ENCODE measurements at places on chromosomes 13 and 19.
A peak's percentile ranks its signal among the peaks of the same experiment; 100 is the strongest.

DNA sequence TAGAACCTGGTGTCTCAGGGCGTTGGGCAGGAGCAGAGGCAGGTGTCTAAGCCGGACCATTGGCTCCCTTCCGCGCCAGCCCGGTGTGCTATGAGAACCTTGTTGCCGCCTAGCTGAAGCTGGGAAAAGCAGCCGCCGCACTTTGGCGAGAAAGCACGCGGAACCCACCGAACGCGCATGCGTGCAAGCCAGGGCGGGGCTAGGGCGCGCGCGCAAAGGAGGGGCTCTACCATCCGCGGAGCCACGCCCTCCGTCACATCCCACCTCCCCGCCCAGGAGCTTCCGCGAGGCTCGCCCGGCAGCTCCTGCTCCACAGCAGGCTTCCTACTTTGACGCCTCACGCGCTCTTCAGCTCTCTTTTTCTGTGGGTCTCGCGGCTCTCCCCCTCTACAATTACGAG, 51.3 kb downstream of the WDR87 start:
- no peak for DNase-seq

- no peak for DNase-seq
These were observed 167.2 kb upstream of the SERP2 start for GRCh38 chr13:44206434-44206833.

DNA sequence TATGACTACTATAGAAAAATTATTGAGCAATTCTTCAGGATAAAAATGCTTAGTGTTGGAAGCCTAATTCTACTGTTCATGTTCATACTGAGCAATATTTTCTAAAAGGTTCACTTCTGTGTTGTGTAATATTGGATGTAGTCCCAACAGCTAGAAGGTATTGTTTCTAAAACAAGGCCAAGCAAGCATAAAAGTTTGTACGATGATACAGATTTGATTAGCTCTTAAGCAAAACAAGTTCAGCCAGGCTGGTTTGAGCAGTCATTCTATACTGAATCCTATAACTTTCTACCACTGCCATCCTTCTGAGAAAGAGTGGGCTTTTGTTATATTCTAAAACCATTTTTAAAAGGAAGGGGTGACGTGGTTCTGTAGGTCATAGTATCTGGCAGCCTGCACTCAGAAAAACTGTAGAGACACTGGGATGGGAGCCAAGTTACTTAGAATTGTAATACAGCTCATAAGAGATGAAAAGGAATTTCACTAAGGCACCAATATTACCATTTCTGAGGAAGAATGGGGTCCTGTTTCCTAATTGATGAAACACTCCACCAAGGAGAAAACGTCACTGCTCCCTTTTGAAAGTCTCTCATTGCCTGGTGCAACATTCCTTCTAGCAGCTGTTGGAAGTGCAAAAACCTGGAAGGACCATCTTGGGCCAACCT, 275.0 kb upstream of the DACH1 start:
- DNase-seq = no peak

GRCh38 chr13:101424381-101425155, 8.3 kb upstream of the NALCN start:
- peak; percentile 4 for DNase-seq

- DNase-seq = no peak
These were observed 1794.2 kb downstream of the SLITRK5 start for GRCh38 chr13:89465366-89465765.

DNA sequence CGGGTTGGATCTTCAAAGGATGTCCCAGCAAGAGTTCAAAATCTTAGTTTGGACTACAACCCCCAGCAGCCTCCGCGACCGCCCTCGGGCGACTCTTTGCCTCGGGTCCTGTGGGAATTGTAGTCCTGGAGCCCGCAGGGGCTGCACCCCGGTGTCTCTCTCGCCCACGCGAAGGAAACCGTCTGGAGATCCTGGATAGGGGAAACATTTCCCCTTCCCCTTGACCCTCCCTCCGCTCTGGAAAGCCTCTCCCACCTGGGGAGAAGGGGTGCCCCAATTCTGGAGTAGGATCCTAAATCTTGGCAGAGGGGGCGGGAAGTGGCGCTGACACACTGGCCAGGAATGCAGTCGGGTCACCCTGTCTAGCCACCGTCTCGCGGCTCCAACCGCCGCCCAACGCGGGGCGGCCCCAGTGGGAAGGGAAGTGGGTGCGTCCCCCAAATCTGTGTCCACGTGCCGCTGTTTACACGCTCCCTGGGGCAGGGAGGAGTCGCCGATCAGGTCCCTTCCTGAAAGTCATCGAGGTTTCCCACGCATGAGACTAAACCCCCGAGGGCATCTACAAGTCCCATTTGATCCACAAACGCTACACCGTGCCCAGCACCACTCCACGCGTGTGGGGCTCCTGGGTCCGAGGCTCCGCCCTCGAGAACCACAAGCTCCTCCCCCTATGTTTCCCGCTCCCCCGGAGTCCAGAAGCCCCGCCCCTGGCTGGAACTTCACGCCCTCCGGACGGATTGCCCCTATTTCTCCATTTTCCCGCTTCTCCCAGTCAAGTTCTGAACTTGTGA, 761 bp upstream of the PPP1R13L start:
- no peak for DNase-seq

GRCh38 chr13:28533441-28534166, 38.7 kb upstream of the FLT1 start:
- DNase-seq = no peak

GRCh38 chr19:307793-308420, 16.7 kb upstream of the PLPP2 start:
- no peak for DNase-seq

- DNase-seq = no peak
These were observed 28.7 kb downstream of the STK24 start for GRCh38 chr13:98548230-98548629.

- DNase-seq = no peak
These were observed 1286.4 kb downstream of the PCDH9 start for GRCh38 chr13:65943708-65944107.

DNA sequence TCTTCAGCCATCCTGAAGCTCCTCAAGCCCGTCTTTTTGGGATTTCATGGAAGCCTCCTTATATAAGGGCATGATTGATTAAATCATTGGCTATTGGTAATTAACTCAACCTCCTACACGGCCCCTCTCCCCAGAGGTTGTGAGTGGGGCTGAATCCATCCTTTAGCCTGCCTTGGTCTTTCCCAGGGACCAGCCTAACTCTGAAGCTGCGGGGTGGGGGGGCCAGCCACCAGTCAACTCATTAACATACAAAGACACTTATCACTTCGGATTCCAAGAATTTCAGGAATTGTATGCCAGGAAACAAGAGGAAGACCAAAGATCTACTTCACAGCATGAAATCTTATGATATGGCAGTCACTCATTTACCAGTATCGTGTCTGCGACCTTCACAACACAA, 9.9 kb downstream of the COL4A1 start:
- DNase-seq = no peak

GRCh38 chr13:76038920-76039716, 403.0 kb downstream of the LMO7 start:
- no peak for DNase-seq

DNA sequence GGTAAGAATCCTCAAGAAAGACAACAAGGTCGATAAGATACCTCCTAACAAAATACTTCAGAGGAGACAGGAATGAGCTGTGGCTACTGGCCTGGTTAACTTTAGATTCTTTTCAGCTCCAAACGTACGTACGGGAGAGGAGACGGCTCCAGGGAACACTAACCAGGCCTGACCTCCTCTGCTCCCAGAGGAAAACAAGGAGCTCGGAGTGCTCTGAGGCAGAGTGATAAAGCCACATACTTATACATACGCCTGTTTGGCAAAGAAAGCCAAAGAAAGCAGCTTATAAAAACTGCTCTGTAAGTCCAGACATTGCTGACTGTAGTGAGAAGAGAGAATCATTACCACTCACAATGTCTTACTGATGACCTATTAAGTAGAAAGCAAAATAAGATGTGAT, 263.9 kb downstream of the MZT1 start:
- DNase-seq = no peak

DNA sequence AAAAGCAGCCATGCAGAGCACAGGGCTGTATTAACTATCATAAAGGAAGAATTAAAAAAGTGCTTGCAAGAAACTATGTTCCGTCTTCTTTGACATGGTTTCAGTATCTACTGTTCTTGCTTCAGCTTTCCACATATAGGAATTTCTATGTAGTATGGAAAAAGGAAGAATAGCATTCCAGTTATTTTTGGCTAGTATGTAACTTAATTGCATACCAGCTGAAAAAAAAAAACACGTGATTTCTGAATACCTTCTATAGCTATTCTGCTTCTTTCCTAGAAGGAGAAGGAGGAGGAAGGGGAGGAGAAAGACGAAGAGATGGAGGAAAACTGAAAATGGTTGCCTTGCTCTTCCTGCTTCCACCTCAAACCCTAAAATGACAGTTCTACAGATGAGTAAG, 619.0 kb downstream of the KCTD12 start:
- no peak for DNase-seq

GRCh38 chr13:21138561-21138960, 37.8 kb downstream of the SKA3 start:
- no peak for DNase-seq

DNA sequence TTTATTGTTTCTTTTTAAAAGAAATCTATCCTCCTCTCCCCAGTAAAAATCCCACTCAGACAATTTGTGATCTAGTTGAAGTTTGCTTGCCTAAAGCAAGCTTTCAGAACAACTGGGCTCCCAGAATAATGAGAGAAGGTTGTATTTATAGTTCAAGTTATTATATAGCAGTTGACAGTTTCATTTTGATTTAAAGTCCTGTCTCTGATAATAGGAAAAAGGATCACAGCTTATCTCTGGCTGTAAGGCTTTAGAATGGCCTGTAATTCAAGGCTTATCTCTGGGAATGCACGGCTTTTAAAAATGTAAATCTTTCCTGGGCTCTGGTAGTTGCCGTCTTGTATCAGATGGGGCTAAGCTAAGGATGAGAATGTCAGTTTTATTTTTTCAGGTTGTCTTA, 123.3 kb upstream of the TMTC4 start:
- DNase-seq = no peak

DNA sequence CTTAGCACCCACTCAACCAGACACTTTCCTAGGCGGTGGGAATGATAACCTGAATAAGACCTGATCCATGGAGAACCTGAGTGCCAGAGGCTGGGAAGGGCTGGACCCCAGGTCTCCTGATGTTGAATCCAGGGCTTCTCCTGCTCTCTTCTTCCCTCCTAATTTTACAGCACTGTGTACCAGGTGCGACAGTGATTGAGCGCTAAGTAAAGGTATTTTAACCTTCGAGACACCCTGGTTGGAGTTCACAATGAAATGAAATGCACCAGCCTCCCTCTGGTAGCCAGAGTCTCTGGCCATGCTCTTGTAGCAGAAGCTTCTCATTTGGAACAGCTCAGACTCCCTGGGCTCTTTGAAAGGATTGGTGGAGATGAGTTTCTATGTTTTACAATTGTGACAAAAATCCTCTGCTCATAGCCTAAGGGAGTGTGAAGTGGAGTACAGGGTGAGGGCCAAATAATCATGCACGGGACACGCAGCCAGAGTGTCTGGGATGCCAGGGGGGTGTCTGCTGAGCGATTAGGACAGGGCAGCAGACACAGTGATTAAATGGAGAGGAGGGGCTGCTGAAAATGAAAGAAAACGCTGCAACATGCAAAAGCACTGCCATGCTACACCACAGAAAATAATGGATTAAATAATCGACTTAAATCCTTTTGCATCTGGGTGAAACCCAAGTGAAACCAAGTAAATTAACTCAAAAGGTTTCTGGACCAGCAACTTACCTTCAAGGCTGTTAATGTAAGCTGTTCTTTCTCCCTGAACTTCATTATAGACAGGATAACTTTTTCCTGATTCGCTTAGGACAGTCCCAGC, 83.8 kb downstream of the FAM216B start:
- no peak for DNase-seq

- no peak for DNase-seq
These were observed 172.4 kb downstream of the SLC7A1 start for GRCh38 chr13:29423050-29423449.

DNA sequence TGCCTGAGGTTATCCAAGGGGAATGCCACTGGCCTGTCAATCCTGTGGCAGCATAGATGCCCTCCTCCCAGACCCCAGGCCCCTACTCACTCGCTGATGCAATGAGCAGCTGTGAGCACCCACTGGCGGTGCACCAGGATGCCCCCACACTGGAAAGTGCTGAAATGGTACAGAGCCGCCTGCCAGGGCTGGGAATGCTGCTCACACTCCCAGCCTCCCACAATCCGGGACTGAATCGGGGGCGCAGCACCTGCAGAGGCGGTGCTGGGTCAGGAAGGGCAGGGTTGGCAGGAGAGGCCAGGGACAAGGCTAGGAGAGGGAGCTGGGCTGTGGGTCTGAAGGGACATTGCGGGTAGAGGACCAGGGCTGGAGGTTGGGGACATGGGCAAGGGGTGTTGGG, 2.0 kb downstream of the KLK1 start:
- DNase-seq = no peak

GRCh38 chr13:40984668-40985366, 34.3 kb downstream of the ELF1 start:
- no peak for DNase-seq

DNA sequence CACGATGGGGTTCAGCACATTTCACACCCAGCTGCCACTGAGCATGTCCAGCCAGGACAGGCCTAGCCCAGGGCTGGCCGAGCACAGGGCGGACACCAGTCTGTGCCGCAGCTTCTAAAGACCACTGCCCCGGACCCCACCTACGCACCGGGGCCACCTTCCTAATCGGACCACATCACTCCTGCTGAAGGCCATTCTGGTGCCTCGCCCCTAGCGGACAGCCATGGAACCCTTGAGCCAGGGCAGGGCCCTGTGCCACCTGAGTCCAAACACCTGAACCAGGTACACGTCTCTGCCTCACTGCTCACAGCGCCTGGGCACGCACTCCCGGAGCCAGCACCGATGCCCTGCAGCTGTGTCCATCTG, 8.4 kb upstream of the C13orf46 start:
- DNase-seq = no peak

GRCh38 chr19:7395360-7396066, 46.8 kb downstream of the ARHGEF18 start:
- no peak for DNase-seq

DNA sequence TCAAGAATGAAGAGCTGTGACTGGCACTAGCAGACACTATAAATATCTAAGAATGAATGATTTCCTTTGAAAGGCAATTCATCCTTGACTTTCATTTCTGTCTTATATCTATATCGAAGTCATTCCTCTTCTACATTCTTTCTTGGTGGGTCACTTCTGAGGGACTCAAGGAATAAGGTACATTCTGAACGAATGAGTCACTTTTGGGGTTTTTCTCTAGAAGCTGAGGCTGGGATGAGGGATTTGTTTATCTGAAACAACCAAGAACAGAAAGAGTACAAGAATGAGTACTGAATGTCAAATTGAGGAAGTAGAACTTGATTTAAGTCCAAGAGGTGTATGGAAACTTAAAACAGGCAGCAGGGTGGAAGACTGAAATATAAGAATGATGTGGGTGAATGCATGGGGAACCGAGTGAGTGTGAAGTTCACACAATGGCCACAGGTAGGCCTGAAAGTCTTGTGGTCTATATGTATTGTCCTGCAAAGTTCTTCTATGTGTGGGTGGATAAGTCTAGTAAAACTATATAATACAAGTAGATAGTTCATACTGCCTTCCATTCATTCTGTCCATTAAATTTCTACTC, 343.9 kb downstream of the OXGR1 start:
- no peak for DNase-seq

GRCh38 chr19:58566989-58567388, 6.1 kb downstream of the MZF1 start:
- no peak for DNase-seq
